ENCODE measurements at places on chromosomes 13 and 19. TPM values are rescaled to one million over a fixed set of nuclear protein-coding genes. Genes with fewer than 3 reads are reported as not detected.
A peak's percentile ranks its signal among the peaks of the same experiment; 100 is the strongest.

DNA sequence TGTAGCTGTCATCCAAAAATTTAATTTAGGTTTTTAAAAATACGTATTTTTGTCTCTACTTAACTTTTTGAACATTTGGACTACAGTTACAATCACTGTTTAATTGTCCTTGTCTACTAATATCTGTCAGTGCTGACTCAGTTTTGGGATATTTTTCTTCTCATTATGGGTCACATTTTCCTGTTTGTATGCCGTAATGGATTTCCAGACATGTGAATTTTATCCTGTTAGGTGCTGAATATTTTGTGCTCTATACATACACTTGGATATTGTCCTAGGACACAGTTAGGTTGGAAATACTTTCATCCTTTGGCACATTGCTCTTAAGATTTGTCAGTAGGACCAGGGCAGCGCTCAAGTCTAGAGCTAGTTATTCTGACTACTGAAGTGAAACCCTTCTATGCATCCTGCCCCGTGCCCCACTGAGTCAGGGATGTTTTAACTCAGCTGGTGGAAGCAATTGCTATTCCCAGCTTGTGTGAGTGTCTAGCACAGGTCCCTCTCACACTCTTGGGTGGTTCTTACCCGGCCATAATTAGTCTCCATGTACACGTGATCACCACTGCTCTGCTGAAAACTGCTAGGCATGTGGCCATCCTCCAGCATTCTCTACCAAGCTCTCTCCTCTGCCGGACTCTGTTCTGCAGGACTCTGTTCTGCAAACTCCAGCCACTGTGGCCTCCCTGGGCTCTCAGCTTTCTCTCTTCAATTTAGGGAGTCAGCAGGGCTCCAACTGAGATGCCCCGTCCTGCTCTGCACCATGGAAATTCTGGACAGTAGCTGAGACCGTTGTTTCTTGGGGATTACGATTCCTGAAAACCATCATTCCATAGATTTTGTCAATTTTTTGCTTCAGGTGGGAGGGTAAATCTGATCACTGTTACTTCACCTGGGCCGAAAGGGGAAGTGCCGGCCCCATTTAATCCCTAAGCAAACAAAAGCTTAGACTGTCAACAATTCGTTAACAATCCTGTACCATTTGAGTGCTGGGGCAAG is 11.1 kb downstream of the PROZ start:
- no peak for DNase-seq

- peak; percentile 53 for DNase-seq
Measured at GRCh38 chr19:42693760-42694350, 46.4 kb downstream of the PSG3 start.

DNA sequence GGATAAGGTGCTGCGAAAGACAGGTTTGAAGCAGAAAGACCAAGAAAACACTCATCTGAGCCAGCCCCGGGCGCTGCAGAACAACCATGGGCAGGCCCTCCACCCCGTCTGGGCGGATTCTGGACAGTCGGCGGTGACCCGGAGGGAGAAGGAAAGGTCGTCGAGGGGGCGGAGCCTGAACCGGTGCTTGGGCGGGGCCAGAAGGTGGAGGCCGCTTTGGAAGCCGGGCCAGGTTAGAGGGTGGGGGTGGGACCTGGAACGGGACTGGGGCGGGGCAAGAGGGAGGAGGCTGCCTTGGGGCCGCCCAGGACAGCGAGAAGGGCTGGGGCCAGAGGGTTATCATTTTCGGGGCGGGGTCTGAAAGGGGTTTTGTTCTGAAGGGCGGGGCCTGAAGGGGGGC is 5.0 kb upstream of the ZNF765 start:
- no peak for DNase-seq

The PABPC3 gene
- 0.08 TPM for total RNA-seq

The TTYH1 gene
- not detected for total RNA-seq
